ENCODE measurements at places on chromosomes 13 and 19. TPM values are rescaled to one million over a fixed set of nuclear protein-coding genes. Genes with fewer than 3 reads are reported as not detected.
A peak's percentile ranks its signal among the peaks of the same experiment; 100 is the strongest.

CPB2 gene
- 0.28 TPM for total RNA-seq

NANOS3 gene
- total RNA-seq: 0.33 TPM

CAPN12 gene
- 58.5 TPM for total RNA-seq

ZNF112 gene
- 4.3 TPM for total RNA-seq

COX6B1 gene
- total RNA-seq: 835 TPM

DNA sequence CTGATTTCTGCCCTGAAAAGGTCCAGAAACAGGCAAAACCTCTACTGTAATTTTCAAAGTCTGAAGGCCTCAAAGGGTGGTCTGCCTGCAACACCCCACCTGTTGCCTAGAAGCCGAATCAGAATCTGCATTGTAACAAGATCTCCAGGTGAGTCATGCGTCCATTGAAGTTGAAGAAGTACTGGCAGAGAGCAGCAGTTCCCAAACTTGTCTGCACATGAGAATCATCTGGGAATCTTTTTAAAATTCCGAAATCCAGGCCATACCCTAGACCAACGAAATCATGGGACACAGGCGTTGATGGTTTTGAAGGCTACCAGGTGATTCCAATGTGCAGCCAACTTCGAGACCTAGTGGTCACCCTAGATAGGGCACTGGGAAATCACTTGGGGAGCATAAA, 16.0 kb upstream of the CLN5 start:
- DNase-seq: no peak

DNA sequence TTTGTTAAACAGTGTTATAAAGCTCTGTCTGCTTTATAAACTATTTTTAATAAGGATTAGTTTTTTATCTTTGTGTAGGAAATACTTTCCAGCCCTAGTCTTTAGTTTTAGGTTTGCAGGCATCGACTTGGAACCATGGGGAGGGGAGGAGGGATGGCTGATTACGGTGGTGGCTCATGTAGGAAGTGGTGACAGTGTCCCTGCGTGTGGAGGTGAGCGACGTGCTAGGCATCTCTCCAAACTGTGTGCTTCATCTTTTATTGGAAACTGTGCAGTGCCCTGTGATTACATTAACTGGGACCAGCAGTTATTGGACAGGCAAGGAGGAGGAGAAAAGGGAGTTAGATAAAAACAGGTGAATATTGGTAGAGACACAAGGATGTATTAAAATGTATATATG, 203.8 kb downstream of the ATP8A2 start:
- no peak for DNase-seq

- no peak for DNase-seq
These were observed 30.1 kb upstream of the FNDC3A start for GRCh38 chr13:48945626-48946025.

- no peak for DNase-seq
These were observed 953.2 kb downstream of the SLITRK6 start for GRCh38 chr13:84845907-84846619.

- DNase-seq: no peak
These were observed 2.5 kb upstream of the RFPL4AL1 start for GRCh38 chr19:55766466-55766865.

GRCh38 chr19:16249826-16250404, 52.2 kb downstream of the AP1M1 start:
- DNase-seq: no peak

DNA sequence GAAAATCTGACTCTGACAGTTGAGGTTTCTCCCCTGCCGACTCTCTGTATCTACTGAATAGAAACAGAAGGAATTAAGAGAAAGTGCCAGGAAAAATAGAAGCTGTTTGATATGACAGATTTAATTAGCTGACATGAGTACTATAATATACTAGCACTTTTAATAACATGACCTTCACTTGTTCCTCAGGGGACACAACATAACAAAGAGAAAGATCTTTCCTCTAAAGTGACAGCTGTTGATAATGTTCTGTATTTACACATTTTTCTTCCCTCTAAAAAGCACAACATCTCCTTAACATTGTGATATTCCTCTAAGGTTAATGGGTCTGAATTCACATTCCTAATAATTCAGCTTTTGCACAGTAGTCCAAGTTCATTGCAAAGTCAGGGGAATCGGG, 1136.0 kb downstream of the PCDH17 start:
- no peak for DNase-seq

DNA sequence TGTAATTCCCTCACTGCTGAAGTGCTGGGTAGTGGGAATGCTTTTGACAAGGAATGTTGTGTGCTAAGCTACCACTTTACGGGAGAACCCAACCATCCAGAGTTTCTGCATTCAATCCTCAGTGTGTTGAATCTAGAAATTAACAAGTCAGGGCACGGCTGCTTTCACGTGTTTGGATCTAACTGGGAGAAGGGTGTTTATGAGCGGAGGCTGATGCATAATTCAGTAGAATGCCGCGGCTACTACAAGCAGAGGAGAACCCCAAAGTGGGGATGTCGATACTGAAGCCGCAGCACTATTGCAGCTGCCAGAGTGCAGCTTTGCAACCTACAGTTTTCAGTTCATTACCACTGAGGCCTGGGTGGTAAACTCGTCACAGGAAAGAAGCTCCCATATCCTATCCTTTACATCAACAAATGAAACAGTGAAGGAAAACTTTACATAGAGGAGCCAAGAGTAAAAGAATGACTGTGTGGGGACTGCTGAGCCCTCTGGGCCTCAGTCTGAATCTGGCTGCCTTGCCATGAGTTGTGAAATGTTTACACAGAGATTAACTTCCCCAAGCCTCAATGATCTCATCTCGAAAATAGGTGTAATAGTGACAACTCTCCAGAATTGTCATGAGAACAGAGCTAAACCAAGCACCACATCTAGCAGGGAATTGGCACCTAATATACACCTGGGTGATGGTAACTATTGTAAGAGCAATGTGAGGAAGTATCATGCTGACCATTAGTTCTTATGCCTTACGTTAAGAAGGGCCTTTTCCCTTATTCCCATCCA, 531.7 kb downstream of the MYO16 start:
- no peak for DNase-seq

DNA sequence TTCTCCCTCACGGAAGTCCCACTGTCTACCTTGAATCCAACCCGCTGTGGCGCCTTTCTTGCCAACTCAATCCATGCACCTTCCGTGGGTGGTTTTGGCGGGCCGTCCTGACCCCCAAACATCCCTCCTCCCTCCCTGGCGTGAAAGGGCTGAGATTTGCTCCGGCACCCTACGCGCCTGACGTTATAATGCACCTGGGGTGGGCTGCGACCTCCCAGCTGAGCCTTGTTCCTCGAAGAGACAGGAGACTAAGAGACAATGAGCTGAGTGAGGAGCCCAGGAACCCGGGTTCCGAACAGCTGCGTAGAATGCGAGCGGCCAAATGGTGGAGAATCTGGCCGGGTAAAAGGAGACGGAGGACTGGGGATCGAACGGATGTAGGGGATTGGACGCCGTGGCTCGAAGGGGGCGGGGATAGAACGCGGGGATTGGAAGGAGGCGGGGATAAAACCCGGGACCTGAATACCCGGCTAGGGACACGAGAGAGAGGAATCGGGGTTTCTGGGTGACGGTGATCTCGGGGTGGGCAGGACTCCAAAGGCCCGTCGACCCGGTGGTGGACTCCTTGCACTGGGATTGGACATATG, at the start of gene CPT1C:
Gene CPT1C (plus strand): TSS at position 461 of the 587 bp plus-strand sequence. CDS start 1,137 bp downstream, outside the sequence.
- DNase-seq: no peak

- no peak for DNase-seq
These were observed 179.3 kb downstream of the KDM4B start for GRCh38 chr19:5147978-5148793.

DNA sequence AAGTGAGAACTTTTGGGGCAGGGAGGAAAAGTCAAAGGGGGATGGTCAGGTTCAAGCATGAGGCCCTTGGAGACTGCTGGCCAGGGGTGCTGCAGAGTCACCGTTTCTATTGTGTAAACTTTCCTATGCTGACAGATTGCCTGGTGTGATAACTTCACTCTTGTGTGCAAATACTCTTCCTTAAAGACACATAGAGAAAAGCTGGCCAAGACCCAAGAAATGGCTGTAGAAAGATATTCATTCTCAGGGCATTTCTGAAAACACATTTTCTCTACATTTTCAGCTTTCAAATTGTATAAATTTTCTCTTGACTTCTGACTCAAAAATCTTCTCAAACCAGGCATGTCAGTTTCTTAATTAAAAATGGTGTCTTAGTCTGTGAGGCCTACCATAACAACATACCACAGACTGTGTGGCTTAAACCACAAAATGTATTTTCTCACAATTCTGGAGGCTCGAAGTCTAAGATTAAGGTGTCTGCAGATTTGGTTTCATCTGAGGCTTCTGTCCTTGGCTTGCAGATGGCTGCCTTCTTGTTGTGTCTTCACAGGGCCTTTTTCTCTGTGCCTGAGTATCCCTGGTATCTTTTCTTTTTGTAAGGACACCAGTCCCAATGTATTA, 304.5 kb downstream of the KCNRG start:
- DNase-seq: no peak

DNA sequence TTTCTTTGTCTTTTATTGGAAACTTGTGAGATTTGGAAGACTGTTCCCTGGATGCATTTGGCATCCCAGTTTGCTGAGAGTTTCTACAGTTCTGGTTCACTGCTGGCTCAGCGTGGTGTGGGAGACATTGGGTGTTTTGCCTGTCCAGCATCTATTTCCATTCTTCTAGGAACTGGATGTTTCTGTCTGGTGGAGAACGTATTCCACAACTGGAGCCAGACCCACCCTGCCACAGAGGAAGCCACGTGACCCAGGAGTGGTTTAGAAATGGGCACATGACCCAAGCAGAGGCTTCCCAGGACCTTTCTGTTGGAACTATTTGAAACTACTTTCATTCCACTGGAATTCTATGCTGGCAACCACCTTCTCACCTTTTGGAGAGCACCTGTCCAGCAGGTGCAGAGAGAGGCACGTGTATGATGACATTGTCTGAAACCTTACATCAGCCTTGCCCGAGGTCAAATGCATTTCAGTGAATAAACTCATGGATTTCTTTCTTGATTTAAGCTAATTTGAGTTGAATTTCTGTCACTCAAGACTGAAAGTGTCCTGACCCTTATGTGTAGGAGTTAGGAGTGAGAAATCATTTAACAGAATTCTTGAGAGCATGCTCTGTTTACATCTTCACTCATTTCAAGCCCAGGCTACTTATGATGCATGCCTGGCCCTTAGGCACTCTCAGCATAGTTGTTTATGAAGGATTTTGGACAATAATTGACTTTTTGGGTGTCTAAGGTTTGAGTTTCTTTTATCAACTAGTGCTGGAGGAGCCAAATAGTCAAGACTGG, 121.8 kb downstream of the AKAP11 start:
- no peak for DNase-seq

GRCh38 chr19:19067276-19068072, 3.7 kb downstream of the SLC25A42 start:
- no peak for DNase-seq

DNA sequence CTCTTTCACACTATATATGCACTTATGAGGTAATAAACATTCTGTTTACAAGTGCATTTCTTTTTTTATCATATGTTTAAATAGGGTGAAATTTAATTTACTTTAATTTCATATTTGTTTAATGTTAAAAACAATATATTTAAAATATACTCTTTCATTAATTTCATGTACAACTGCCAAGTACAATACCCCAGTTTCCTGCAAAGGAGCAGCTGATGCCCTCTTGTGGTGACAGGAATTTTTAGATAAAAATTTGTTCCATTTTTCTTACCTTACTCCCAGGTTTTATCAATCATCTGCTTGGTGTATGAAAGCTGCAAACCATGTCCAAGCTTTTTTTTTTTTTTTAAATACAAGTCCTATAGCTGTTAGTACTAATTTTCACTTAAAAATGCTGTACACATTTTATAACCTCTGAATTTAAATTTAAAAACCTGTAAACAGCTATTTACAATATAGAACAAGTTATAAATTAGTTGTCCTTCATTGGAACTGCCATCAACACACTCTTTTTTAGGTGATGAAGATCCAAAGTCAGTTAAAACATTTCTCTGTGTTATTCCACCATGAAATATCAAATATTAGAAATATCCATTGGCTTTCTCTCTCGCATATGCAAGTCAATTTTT, 4.9 kb downstream of the PCDH20 start:
- peak; percentile 1 for DNase-seq

- no peak for DNase-seq
These were observed 1.7 kb downstream of the PDE4A start for GRCh38 chr19:10422046-10422461.

GRCh38 chr13:96617528-96617927, 376.7 kb downstream of the OXGR1 start:
- DNase-seq: no peak

DNA sequence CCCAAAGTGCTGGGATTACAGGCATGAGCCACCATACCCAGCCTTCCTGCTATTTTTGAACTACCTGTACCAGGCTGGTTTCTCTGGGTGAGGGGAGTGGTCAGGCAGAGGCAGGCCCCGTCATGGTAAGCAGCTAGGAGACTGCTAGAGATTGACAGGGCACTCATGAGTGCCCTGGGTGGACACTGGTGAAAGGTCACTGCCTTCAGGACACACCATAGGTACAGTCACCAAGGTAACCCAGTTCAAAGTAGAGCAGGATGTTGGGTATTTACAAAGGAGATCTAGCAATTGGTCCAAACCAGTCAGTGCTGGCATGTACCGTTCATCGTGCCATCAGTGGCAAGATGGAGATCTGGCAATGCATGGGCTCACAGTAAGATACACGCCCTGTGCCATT, 25.5 kb downstream of the DPRX start:
- no peak for DNase-seq

- DNase-seq: no peak
These were observed 81.1 kb downstream of the UFM1 start for GRCh38 chr13:38430796-38431195.

DNA sequence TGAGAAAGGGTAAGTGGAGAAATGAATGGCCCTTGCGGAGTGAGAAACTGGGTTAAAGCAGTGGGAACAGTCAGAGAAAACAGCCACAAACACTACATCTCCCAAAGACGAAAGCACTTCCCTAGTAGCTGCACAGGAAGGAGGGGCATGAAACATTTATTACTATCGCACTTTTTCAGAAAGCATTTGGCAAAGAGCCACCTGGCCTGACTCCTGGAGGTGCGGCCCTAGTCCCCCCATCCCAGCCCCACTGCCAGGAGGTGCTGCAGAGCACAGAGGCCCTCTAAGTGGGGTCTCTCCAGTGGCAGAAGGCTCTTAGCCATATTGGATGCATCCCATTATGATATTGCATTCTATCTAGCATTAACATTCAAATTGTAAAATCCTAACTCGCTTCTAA, 55.8 kb downstream of the MTMR6 start:
- DNase-seq: no peak

GRCh38 chr19:31602548-31602947, 253.3 kb upstream of the TSHZ3 start:
- DNase-seq: no peak

GRCh38 chr13:109595471-109595870, 190.9 kb downstream of the IRS2 start:
- no peak for DNase-seq
